ENCODE measurements at places on chromosomes 1 and 21.

- no peak for DNase-seq
Observed at GRCh38 chr1:6077919-6078318, 32.2 kb downstream of the KCNAB2 start.

- DNase-seq, result no peak
Observed at GRCh38 chr1:116954440-116954839, 44.7 kb downstream of the PTGFRN start.

DNA sequence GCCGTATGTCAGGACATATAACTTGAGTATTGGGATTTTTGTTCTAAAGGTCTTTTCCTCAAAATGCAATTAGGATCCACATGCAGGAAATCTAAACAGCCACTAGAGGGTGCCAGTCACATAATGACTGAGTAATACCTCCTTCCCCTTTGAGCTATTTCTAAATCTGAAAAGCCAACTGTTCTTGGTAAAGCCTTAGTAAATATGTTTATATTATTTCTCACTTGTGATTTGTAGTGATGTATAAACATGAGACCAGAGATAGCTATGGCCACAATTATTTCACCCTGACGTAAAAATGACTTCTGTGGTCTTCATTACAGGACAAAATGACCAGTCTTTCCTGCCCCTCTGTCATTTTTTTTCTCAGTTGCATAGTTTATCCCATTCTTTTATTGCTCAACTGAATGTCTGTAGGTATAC, 41.0 kb upstream of the DR1 start:
- DNase-seq, result peak; percentile 63

GRCh38 chr1:152182944-152183361, 23.9 kb upstream of the RPTN start:
- peak; percentile 85 for DNase-seq

DNA sequence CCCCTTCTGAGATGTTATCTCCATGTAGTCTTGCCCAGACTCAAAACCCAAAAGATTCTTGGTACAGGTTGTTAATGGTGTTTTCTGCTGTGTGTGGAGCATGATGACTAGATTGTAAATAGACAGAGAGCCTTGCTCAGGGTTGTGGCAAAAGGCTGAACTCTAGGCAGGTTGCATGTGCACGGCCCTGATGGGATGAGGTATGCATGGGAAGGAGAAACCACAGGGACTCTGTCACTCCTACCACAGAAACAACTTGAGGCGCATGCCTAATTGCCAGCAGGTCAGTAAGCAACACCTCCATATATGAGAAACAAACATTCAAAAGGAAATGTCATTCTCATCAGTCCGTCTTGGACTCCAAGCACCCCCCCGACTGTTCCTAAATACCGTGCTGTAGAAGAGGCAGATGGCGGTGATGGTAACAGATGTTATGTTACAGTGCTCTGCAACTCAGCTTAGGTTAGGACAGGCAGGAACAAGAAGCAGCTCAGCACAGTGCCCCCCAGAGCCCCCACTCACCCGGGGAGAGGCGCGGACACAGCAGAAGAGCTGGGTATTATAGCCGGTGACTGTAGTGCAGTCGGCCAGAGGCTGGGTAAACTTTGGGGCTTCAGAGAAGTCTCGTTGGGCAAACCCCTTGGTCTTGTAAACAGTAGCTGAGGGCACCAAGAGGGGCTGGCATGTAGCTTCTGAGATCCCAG, 10.9 kb downstream of the MYBPHL start:
- DNase-seq, result no peak

DNA sequence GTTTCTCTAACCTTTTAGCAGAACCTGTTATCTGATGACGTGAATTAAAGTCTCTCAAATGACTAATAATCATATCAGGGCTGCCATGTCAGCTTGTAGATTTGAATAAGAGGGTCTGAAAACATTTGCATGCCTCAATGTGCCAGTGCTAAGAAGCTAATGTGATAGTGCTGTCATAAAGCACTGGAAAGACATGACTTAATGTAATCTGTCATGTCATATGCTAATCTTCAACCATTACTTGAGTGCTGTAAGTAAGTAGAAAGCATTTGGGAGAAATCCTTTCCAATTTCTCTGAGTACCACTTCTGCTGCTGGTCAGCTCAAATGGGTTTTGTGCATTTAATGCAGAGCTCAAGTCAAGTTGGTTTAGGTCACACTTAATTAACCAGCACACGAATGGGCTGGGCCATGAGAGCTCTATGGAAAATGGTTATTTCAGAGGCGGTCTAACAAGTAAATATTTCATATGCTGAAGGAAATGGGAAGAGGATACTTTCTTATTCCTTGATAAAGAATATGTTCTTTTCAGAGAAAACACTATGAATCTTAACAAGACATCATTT, 609.2 kb downstream of the LMO4 start:
- DNase-seq, result no peak

- no peak for DNase-seq
Observed at GRCh38 chr1:197171531-197171930, 25.1 kb upstream of the ASPM start.

GRCh38 chr1:31033598-31033997, 31.9 kb downstream of the PUM1 start:
- no peak for DNase-seq

GRCh38 chr1:117608115-117608615, 2.3 kb downstream of the TENT5C start:
- DNase-seq, result no peak

- DNase-seq, result no peak
Observed at GRCh38 chr21:45516071-45516670, 26.1 kb downstream of the SLC19A1 start.

DNA sequence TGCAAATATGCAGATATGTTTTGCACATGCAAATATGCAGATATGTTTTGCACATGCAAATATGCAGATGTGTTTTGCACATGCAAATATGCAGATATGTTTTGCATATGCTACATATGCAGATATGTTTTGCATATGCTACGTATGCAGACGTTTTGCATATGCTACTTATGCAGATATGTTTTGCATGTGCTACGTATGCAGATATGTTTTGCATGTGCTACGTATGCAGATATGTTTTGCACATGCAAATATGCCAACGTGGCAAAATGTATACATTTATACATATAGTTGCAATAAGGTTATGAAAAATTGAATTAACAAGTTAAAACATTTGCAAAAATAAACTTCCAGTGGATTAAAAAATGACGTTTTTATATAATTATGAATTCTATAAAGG, 30.8 kb upstream of the TP53BP2 start:
- DNase-seq, result no peak

GRCh38 chr1:165355977-165356811, at the start of gene LMX1A:
LMX1A (minus strand) TSS chr1:165356715; CDS start chr1:165355559, 1,156 bp downstream.
- DNase-seq, result peak; percentile 10

GRCh38 chr21:25412100-25412499, 195.2 kb downstream of the MRPL39 start:
- DNase-seq, result peak; percentile 16

DNA sequence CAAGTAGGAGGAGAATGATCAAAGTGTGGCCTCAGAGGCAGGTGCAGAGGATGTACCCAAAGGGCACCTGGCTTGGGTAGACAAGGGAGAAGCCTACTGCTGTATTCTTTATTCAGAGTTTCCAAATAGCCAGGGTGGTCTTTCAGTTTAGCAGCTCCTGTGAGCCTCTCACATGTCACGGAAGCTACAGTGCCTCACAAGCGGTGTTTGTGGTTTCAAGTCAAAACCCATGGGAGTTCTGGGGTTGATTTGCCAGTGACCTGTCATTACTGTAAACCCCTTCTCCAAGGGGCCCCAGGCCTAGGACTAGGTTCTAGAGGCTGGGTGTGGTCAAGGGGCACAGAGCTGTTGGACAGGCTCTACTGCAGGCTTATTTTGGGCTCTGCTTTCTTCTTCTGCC, 10.2 kb upstream of the IL10 start:
- DNase-seq, result no peak

DNA sequence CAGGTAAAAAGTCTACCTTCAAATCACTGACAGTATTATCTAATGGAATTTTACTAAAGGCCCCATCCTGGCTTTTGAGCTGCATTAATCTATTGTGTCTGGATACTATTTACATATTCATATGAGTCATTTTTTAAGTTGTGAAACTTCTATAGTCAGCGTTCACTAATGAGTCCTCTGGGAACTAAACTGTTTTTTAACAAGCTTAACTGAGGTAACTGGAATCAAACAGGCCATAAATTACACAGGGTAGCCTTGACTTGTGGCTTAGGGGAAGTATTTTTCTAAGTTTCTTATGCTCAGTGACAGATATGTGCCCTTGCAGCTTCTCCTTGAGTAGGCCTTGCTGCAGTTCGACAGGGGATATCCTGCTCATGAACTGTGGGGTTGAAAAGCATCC, 68.8 kb downstream of the JMJD4 start:
- no peak for DNase-seq

DNA sequence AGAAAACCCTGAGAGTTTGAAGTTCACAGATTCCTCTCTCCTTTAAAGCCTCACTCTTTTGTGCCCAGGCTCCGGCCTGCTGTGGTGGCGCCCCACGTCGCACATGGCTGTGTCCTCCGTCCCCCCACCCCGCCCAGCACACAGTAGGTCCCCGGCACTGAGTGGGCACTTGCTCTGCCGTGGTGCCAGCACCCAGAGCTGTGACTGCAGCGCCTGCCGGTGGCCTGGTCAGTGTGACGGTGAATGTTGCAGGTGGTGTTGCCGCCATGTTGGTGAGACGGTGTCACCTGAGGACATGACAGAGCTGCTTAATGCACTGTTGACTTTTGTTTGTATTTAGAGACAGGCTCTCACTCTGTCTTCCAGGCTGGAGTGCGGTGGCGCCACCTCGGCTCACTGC, 3.4 kb downstream of the ATAD3C start:
- no peak for DNase-seq

GRCh38 chr1:1114431-1114830, 1.5 kb downstream of the C1orf159 start:
- no peak for DNase-seq

DNA sequence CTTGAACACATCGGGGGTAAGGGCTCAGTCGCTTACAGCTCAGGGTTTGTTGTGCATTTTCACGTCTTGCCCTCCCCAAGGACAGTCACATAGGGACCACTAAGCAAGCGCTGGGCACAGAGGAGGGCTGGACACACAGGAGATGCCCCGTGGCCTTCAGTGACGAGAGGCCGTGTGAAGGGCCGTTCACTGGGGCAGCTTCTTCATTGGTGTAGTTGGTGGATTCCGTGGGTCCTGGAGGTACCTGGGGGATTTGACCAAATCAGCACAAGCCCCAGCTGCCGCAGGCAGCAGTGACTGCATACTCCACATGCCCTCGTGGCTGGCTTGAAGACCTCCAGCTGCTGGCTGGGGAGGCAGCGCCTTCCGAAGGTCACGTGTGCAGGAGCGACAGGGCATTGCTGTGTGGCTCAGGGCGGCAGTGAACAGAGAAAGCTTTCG, 100.8 kb upstream of the C1orf174 start:
- no peak for DNase-seq

DNA sequence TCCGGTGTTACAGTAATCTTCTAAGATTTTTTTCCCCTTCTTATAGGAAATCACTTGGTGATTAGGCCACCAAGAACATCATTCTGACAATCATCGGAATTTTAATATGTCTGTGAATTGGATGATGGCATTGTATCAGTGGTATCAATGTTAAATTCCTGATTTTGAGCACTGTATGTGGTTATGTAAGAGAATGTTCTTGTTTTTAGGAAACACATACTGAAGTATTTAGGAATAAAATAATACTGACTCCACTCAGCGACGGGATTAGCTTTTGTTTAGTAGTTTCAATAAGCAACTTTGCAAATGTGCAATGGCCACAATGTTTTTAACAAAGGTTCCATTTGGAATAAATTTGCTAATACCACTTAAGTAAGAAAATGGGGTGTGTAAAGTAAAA, 30.6 kb downstream of the COL6A1 start:
- DNase-seq, result no peak

GRCh38 chr1:245585252-245585959, 430.6 kb downstream of the KIF26B start:
- peak; percentile 96 for DNase-seq

- DNase-seq, result peak; percentile 86
Observed at GRCh38 chr1:166814611-166815010, 24.7 kb upstream of the POGK start.

GRCh38 chr1:19704247-19705113, 39.8 kb downstream of the HTR6 start:
- peak; percentile 67 for DNase-seq

- DNase-seq, result peak; percentile 10
Observed at GRCh38 chr1:41225495-41225894, 16.6 kb downstream of the SCMH1 start.

DNA sequence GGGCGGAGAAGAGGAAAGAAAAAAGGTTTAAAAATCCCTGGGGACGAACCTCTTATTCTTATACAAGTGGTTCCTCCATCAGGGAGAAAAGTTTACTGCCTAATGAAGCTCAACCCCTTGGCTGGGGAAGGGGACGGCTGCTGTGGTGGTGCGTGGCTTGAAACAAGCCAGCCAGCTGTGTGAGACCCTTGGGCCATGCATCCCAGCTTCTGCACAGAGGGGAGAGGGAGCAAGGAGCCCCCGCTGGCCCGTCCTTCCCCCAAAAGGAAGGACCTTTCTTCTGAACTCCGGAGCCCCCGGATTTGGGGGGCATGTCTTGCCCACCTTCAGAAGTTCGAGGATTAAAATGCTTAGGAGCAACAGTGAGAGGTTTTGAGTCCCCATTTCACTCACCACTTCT, 67.3 kb downstream of the STUM start:
- DNase-seq, result no peak

DNA sequence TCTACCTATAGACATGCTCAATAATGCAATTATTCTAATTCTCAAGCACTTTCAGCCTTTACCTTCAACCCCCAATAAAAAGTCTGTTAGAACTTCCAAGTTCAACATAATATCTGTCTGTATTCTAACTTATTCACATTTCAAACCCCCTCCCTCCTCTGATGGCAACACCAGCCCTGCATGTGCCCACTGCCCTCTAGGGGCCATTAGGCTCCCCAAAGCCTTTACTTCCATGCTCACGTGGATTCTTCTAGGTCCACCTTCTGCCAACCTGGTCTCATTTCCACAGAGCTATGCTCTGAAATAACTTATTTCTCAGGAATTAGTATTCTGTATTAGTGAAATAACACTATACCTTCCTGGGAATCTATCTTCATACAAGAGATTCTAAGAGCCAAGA, 22.2 kb upstream of the KPRP start:
- no peak for DNase-seq

- no peak for DNase-seq
Observed at GRCh38 chr1:185477638-185478580, 160.9 kb upstream of the IVNS1ABP start.

DNA sequence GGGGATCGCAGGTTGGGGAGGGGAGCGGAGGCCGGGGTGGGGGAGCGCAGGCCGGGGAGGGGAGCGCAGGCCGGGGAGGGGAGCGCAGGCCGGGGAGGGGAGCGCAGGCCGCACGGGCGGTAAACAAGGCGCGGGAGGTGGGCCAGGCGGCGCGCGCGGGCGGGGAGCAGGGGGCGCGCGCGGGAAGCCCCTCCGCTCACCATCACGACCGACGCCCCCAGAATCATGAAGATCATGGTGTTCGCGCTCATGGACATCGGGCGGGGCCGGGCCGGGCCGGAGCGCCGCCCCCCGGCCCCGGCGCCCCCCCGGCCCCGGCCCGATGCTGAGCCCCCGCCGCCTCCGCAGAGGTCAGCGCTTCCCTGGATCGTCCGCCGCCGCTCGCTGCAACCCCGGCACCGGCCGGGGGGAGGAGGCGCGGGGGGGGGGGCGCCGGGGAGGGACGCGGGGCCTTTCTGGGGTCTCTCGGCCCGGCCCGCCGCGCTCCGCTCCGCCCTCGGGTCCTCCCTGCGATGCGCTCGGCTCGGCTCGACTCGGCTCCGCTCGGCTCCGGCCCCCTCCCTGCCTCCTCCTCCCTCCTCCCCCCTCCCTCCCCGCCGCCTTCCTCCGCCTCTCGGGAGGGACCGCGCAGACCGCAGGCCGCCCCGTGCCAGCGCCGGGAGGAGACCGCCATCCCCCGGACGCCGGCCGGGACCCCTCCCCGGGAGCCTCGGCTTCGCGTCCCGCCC, at the start of gene TMEM240:
TSS of gene TMEM240 (minus strand) at position 535 of the 728 bp plus-strand sequence. CDS start at position 257, 278 bp downstream.
- DNase-seq, result peak; percentile 45

All from kidney tubule cell (primary cell).